ENCODE measurements at places on chromosomes 11 and 22. TPM values are rescaled to one million over a fixed set of nuclear protein-coding genes. Genes with fewer than 3 reads are reported as not detected.
A peak's percentile ranks its signal among the peaks of the same experiment; 100 is the strongest.

KCNJ4 gene
- polyA plus RNA-seq, result not detected

DNA sequence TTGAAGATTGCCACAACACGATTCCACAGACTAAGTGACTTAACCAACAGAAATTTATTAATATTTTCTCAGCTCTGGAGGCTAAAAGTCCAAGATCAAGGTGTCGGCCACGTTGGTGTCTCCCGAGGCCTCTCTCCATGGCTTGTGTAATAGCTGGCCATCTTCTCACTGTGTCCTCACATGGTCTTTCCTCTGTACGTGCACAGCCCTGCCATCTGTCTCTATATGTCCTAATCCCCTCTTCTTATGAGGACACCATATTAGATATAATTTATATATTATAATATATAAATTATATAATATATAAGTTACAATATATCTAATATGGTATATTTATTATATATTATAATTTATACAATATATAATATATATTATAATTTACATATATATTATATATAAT lies 25.1 kb upstream of the SCGB1A1 start:
- DNase-seq, result no peak

GRCh38 chr11:69355959-69356702 lies 62.2 kb downstream of the MYEOV start:
- DNase-seq, result no peak

ZBTB16 gene
- polyA plus RNA-seq, result 4.1 TPM

- no peak for DNase-seq
These were observed 31.1 kb downstream of the MRGPRX4 start for GRCh38 chr11:18203723-18204122.

DNA sequence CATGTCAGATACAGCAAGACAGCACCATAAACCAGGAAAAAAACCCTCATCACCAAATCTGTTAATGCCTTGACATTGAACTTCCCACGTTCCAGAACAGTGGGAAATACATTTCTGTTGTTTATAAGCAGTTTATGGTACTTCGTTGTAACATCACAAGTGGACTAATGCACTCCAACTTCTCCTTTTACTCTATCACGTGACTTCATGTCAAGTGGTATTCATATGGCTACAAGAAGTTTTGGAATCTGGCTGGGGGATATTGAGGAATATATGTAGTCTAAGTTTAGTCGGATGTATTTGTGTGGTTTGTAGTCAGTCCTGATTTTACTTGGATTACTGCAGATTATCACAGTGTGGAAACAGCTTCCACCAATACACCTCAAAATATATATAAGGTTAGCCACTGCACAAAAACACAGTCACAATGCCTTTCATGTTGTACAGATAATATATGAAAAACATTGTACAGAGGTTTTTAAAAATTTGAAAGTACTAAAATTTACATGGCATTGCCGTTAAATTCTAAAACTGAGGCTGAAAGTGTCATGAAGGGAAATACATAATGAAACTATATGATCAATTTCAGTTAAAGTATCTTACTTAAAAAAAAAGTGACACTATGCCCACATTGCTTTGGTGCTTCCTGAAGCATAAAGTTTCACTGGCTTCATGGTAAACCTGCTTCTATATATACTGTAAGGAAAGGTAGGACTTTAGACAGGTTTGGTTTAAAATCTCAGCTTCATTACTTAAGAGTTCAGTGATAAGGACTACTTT lies 134.1 kb downstream of the CASP12 start:
- DNase-seq, result no peak

DBX1 gene
- polyA plus RNA-seq, result not detected

DNA sequence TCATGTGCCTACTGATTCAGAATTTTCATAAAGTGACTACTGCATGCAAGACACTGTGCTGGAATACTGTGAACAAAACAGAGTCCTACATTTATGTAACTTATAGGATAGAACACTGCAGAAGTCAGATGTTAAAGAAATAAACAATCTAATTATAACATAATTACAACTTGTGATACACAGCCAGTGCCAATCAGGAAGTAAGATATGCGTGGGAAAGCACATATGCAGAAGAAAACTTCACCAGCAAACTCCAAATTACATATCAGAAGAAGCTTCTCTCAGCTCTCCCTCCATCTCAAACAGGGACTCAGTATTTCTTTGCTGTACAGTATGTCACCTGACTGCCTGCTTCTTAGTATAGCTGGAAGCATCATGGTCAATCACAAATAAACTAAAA lies 37.4 kb downstream of the PAK1 start:
- DNase-seq, result no peak

DNA sequence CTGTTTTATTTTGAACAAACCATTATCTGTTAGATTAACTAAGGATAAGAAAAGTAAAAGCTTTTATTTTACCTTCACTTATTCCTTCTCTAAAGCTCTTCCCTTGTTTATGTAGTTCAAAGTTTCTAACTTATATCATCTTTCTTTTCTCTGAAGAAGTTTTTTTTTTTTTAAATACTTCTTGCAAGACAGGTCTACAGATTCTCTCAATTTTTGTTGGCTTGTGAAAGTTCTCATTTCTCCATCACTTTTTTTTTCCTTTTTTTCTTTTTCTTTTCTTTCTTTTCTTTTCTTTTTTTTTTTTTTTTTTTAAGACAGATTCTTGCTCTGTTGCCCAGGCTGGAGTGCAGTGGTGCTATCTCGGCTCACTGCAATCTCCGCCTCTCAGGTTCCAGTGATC lies 4.7 kb upstream of the TREH start:
- DNase-seq, result no peak

DNA sequence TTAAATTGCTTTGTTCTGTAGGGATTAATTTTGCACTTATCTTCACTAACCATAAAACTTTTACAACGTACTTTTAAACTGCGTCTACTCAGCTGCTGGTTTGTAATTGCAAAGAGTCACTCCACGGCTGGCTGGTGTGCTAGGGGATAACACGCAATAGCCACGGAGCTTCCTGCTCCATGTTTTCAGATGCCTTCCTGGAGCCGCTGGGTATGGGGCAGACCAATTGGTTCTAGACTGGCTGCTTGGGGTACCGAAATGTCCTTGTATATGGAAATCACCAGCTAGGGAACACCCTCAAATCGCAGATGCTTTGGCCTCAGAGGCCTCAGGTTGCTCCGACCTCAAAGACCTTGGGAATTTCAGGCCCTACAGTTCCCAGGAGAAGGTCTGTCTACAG lies 3.8 kb upstream of the CSNK2A3 start:
- no peak for DNase-seq

DNA sequence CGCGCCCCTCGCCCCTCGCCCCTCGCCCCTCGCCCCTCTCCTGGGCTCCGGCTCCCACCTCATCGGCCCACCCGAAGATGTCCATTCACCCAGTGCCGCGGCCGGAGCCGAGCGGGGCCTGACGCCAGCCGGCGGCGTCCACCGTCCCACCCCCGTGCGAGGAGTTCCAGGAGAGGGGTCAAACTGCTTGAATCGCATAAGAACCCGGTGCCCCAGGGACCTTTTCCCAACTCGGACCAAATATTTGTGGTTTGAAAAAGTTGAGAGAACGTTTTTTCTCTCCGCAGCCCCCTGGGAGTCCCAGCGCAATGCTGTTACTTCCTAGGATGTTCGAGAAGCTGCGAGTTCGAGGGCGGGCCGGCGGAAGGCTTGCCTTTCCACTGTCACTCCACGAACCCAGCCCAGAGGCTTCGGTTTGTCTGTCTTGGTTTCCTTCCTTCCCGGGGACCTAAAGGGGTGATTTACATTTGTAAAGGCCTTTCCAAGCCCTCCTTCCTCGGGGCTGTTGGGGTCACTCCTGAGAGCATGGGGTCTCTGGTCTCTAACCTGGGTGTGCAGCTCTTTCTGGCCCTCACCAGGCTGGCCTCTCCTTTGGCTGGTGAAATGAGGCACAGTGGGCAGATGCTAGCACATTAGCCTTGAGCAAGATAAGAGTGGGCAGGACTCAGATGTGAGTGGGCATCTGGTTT lies 38.0 kb downstream of the ETS1 start:
- DNase-seq, result no peak

SEC14L2 gene
- polyA plus RNA-seq, result not detected

- DNase-seq, result no peak
These were observed 70.7 kb upstream of the AKIP1 start for GRCh38 chr11:8839957-8840945.

GRCh38 chr11:6328321-6328720 lies 8.0 kb upstream of the CAVIN3 start:
- no peak for DNase-seq

DNA sequence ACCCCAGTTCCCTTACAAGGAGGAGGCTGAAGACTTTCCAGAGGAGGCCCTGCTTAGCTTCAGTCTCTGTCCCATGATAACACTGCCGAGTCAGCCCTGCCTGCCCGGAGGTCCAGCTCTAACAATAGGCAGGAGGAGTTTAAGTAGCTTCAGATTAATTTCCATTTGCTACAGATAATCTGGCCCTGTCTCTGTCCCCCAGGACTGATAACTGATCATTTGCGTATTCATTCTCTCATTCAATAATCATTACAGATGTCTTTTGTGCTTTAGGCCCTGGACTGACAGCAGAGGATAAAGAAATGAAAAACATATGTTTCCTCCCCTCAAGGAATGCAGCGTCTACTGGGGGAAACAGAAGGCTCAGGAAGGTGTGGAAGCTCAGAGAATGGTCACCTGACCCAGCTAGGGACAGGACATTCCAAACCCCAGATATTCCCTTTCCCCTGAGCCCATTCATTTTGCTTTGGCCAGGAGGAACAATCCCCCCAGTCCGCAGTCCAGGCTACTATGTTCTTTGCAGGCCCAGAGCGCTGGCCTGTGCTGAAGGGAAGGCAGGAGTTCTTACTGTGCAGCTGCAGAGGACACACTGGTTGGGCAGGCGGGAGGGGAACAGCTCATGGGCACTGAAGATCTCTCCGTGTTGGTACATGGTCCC lies 20.8 kb downstream of the CHRDL2 start:
- DNase-seq, result no peak

FOLH1 gene
- not detected for polyA plus RNA-seq

ZNF215 gene
- polyA plus RNA-seq, result not detected

- no peak for DNase-seq
These were observed 70.7 kb upstream of the TTC12 start for GRCh38 chr11:113243696-113244095.

DNA sequence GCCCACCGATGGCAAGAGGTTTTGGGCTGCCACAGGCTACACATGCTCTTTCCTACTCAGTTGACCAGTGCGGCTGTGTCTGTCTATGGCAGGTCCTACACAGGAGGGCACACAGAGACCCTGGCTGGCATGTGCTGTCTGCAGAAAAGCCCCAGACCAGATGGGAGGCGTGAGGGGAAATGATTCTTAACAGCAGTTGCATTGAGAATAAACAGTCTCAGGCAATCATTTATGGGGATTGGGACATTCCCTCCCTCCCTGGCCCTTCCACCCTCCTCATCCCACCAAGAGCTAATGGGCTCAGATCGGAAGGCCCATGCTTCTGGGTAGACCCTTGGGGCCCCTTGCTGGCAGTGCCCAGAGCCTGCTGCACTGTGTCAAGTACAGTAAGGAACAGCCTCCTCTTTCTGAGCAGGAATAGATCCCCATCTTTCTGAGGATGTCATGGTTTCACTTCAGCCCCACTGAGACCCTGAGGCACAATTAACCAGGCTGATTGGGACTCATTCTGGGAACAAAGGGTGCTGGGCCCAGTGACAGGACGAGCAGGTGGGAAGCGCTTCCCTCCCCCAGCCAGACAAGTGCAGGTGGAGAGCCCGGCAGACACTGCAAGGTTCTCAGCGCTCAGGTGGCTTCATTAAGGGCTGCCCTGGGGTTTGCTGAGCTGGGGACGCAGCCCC lies 28.3 kb downstream of the TSPAN18 start:
- no peak for DNase-seq

HPS5 gene
- 11.4 TPM for polyA plus RNA-seq

DNA sequence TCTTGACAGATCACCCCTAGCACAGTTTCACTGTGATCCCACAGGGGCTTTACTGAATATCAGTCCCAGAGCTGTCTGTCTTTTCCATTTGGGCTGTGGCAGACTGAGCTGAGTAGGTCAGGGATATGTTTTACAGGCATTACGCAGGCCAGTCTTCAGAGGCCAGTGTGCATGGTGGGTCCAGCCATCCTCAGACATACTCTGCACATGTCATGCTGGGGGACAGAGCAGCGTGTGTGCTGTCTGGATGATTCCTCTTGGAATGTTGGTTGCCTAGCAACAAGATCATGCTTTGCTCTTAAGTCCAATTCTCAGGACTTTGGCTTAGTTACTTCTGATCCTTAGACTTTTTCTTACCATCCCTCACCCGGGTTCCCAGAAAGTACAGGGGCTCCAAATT lies 736.5 kb downstream of the DLG2 start:
- no peak for DNase-seq

SCGB1A1 gene
- polyA plus RNA-seq, result not detected

DNA sequence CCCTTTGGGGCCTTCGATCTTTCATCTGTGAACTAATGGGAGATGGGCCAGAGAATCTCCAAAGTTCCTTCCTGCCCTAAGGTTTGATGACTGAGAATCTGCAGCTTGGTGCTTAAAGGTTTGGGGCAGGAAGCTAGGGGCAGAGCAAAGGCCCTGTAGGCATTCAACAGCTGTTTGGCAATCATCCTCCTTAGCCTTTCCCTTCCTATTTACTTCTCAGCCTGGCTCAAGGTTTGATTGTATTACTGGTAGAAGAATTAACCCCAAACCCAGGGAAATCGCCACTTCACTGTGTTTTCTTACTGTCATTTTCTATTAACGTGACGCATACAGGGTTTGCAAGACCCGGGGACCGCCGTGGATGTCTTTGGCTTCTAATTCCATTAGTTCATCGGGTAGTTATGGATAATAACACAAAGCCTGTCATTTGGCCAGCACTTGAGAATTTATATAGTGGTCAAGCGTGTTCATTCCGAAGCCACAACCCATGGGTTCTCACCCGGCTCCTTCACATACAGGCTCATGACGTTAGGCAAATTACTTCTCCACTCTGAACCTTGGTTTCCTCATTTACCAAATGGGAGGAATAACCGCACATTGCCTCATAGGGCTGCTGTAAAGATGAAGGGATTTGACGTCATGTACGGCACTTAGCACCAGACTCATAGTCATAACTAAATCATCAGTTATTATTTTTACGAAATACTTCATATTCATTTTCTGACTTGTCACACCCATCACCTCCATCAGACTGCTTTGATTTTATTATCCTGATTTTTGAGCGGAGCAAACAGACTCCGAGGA lies 158.1 kb downstream of the FBXO7 start:
- peak; percentile 48 for DNase-seq

KCNQ1OT1 gene
- 0.01 TPM for polyA plus RNA-seq

OR8A1 gene
- polyA plus RNA-seq, result not detected

UPK3A gene
- polyA plus RNA-seq, result 14.0 TPM

DNA sequence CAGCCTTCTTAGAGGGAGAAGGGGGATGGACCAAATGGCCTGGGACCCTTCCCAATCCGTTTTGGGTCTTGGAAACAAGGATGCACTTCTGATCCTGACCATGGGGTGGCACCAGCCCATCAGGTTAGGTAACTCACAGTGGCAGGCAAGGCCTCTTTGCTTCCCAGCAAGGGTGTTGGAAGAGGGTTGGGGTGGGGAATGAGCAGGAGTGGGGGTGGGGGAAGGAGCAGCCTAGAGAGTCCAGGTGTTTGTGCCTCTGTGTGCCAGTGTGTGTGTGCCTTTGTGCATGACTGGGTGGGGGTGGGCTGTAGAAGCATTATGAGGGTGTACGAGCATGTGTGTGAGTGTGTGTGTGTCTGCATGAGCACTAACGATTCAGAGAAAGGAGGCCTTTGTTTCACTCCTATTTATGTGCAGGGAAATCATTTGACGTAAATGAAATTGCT lies 213.1 kb downstream of the INSC start:
- peak; percentile 4 for DNase-seq

OR51B5 gene
- polyA plus RNA-seq, result not detected

PGAP2 gene
- 18.0 TPM for polyA plus RNA-seq

VWA5A gene
- 3.5 TPM for polyA plus RNA-seq

- DNase-seq, result no peak
These were observed 14.3 kb downstream of the LRRC75B start for GRCh38 chr22:24578355-24579257.

Measured in CD14-positive monocyte (primary cell).